ENCODE measurements at places on chromosomes 13 and 19. TPM values are rescaled to one million over a fixed set of nuclear protein-coding genes. Genes with fewer than 3 reads are reported as not detected.

Gene TSHZ3
- total RNA-seq = 5.3 TPM

DNA sequence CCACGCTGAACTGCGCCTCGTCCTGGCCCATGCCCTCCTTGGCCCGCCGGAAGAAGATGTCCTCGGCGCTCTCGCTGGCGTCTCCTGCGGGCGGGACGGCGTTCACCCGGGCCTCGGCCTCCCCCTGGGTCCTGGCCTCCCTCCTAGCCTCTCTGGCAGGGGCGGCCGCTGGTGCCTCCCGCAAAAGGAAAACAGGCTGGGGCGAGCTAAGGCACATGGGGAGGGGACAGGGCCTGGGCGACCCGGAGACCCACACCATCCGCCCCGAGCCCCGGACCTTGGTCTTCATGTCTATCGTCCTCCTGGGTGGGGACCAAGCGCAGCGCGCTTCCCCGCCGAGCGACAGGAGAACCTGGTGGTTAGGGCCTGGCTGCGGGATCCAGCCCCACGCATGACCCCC, 5.7 kb upstream of the TBXA2R start:
- no peak for DNase-seq
- H3K36me3 ChIP-seq = peaks cover 29% of the 10 kb centered on the region
- H3K27me3 ChIP-seq = no peaks in the 10 kb centered on the region
- H3K4me1 ChIP-seq = peaks cover 19% of the 10 kb centered on the region

DNA sequence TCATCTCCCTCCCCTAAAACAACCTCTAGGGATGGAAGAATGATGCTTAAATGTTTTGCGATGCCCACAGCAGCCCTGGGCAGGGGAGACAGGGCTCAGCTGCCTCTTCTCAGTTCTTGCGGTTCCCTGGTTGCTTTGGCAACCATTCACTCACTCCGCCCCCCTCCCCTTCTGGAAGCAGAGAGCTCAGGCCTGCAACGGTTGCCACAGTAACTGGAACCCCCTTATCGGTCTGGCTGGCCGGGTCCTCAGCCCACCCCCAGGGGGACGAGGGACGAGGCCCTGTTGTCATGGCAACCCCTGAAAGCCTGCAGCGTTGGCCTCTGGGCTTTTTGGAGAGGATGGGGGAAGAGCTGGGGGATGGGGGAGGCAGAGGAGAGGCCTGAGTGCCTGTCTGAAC, 19.5 kb downstream of the NOVA2 start:
- H3K4me1 ChIP-seq = peaks cover 10% of the 10 kb centered on the region
- H3K36me3 ChIP-seq = no peaks in the 10 kb centered on the region
- H3K27me3 ChIP-seq = peaks cover 7% of the 10 kb centered on the region
- H3K27ac ChIP-seq = no peak overlapping the region

Gene HIF3A
- not detected for total RNA-seq

- H3K27ac ChIP-seq = no peak overlapping the region
- no peak overlapping the region for H3K4me3 ChIP-seq
- no peak for DNase-seq
- H3K36me3 ChIP-seq = no peaks in the 10 kb centered on the region
These were observed 49.5 kb upstream of the SIN3B start for GRCh38 chr19:16779539-16780163.

Gene NPHS1
- not detected for total RNA-seq

Gene CD209
- not detected for total RNA-seq

GRCh38 chr13:26811581-26811980, 51.0 kb upstream of the GPR12 start:
- H3K4me3 ChIP-seq = no peak overlapping the region
- H3K27me3 ChIP-seq = peaks cover 3% of the 10 kb centered on the region
- no peak for DNase-seq
- H3K4me1 ChIP-seq = no peaks in the 10 kb centered on the region
- no peaks in the 10 kb centered on the region for H3K36me3 ChIP-seq

GRCh38 chr19:50482271-50482855, 5.7 kb upstream of the GARIN5A start:
- peaks cover 12% of the 10 kb centered on the region for H3K4me1 ChIP-seq
- no peaks in the 10 kb centered on the region for H3K27me3 ChIP-seq
- H3K27ac ChIP-seq = no peak overlapping the region

DNA sequence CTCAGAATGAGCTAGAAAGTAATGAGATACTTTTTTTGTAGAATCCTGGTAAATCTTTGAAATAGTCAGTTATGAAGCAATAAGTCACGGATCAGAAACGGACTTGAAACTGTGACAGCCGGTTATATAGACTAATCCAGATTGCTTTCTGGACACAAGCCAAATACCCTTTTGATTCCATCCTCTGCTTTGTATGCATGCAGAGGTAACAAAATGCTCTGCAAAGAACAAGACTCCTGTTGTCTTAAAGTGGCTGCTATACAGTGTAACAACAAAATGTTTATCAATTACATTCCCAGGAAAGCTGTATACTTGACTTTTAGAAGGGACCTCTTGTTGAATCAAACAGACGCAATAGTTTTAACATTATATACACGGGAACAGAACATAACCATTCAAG, 66.5 kb upstream of the STARD13 start:
- H3K27me3 ChIP-seq = peaks cover 3% of the 10 kb centered on the region
- no peak overlapping the region for H3K4me3 ChIP-seq
- no peaks in the 10 kb centered on the region for H3K4me1 ChIP-seq
- no peak overlapping the region for H3K27ac ChIP-seq
- DNase-seq = no peak

GRCh38 chr19:30547246-30547645, 175.1 kb downstream of the ZNF536 start:
- H3K36me3 ChIP-seq = no peaks in the 10 kb centered on the region
- H3K4me1 ChIP-seq = no peaks in the 10 kb centered on the region
- H3K27ac ChIP-seq = no peak overlapping the region
- H3K27me3 ChIP-seq = no peaks in the 10 kb centered on the region
- no peak overlapping the region for H3K4me3 ChIP-seq

Gene CALR3
- not detected for total RNA-seq

DNA sequence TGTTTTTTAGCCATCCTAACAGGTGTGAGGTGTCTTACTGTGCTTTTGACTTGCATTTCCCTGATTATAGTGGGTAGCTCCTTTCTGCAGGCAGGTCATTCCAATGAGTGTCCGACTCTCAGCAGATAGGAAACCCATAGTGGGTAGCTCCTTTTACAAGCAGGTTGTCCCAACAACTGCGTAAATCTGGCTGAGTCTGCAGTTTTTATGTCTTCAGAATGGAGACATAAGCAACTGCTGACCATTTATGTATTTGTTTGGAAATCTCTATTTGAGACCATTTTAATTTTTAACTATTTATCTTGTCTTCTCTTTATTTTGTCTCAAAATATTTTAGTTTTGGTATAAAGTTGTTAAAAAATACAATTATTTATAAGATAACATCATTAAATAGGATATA, 839.4 kb downstream of the SLITRK6 start:
- H3K36me3 ChIP-seq = no peaks in the 10 kb centered on the region
- H3K4me3 ChIP-seq = no peak overlapping the region
- no peak overlapping the region for H3K27ac ChIP-seq

All from natural killer cell (primary cell).